ENCODE measurements at places on chromosomes 3 and 15. TPM values are rescaled to one million over a fixed set of nuclear protein-coding genes. Genes with fewer than 3 reads are reported as not detected.

DNA sequence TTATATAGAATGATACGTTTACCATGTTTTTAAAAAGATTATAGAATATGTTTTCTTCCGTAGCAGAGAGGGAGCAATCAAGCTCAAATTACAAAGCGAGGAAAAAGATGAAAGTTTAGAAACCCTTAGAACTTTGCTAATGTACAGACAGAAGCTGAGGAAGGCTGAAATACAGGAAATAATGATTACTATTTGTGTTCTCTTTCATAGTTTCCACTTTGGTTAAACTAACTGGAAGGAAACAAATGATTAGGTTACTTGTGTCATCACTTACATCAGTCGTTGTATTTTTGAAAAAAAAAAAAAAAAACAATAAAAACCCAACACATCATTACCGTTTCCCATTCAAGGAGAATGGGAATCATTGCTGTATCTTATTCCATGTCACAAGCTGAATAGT, 337.8 kb upstream of the CBLB start:
- no peak for DNase-seq

- no peak for DNase-seq
Observed at GRCh38 chr3:71304684-71305083, 278.8 kb downstream of the FOXP1 start.

- DNase-seq, result no peak
Observed at GRCh38 chr15:39135989-39136388, 444.9 kb upstream of the THBS1 start.

- no peak for DNase-seq
Observed at GRCh38 chr3:13578251-13578650, 29.3 kb downstream of the FBLN2 start.

DNA sequence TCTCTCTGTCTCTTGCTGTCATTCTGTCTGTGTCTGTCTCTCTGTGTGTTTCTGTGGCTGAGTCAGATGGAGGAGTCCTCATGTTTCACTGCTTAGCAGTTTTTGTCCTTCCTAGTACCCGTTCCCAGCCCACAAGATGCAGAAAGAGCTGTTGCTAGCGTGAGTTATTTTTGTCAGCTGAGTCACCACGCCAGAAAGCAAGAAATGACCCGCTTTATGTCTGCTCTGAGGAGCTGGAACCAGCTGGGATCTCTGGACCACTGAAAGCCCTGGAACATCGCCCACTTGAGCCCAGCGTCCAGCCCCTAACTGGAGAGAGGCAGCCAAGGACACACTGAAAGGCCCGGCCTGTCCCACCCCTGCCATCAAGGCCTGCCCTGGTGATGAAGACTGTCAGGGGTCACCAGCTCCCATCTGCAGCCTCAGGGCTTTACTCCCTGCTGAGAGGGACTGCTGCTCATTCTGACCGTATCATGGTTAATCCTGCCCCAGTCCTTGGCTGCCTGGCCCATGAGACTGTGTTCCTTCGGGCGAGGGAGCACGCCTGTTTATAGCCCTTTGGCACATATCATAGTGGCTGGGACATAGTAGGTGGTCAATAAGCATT, 101.7 kb upstream of the TPM1 start:
- DNase-seq, result no peak

The PPARG gene
- not detected for total RNA-seq

The NR1I2 gene
- 0.16 TPM for total RNA-seq

The NRROS gene
- total RNA-seq, result 32.5 TPM

All from natural killer cell (primary cell).